ENCODE measurements at places on chromosomes 6 and 20.

DNA sequence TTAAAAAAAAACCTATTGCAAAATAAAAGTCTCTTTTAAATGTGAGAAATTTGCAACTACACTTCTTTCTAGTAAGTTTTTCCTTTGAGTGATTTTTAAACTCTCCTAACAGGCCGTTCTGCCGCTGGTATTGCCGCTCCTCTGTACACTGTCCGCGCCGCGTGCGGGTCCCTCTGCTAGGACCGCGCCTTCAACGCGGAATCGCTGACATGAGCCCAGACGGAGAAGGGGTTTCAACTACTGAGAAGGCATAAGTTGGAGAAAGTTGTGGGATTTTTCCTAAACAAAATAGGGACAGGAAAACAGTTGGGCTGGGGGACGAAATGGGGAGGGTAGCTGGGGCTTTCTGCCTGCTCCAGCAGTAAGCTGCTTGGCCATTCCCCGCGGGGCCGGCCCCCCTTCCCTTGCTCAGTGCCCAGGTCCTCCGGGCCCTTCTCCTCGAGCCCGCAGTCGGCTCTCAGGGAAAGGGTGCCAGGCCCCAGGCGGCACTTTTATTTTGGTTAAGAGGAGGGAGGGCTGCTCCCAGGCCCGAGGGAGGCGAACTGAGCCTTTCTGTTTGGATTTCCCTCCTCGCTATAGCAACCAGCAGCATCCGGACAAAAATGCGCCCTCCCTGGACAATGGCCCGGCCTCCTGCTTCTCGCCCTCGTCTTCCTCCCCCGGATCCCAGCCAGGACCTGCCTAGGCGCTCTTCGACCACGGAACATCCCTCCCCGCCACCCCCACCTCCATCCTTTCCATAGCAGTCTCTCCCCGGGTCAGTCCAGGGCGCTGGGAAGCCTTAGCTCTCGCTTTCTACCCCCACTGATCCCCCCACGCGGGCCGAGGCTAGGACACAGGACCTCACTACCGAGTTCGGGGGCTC is 6.8 kb upstream of the POU3F2 start:
- no peak for DNase-seq

GRCh38 chr20:55354720-55355119 is 650.6 kb downstream of the CBLN4 start:
- no peak for DNase-seq

DNA sequence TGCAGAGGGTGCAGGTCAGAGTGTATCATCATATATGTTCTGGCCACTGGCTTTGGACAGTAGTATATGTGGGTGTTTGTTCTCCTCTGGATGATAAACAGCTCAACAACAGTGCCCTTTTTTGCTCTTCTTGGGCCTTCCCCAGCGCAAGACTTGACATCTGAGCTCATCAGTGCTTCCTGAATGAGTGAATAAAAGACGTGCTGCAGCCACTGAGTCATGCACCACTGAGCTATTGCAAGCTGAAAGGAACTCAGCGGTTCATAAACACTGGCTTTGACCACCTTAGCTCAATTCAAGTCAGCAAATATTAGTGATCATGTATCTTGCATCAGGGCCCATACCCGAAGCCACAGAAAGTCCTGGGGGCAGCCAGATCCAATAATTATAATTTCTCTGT is 105.3 kb upstream of the KCNG1 start:
- peak; percentile 86 for DNase-seq

GRCh38 chr6:68634726-68635411 is at the start of gene ADGRB3:
Gene ADGRB3 (plus strand): TSS chr6:68635282. CDS start chr6:68638676, 3,394 bp downstream.
- peak; percentile 66 for DNase-seq

- peak; percentile 78 for DNase-seq
These were observed 162.7 kb downstream of the RALGAPA2 start for GRCh38 chr20:20549704-20550103.

DNA sequence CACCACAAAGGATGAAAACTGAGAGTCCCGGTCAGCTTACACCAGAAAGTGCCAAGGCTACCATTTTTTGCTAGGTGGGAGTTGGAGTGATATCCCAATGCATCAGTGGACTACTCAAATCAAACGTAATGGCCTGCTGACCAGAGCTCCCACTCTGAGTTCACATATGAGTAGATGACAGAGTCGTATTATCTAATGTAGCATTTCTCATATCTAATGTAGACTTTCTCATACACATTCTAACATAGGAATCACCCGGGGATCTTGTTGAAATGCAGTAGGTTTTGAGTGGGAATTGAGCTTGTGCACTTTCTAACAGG is 38.4 kb upstream of the FUCA2 start:
- DNase-seq, result no peak

- DNase-seq, result no peak
These were observed 232.3 kb upstream of the ECI2 start for GRCh38 chr6:4367643-4368042.

DNA sequence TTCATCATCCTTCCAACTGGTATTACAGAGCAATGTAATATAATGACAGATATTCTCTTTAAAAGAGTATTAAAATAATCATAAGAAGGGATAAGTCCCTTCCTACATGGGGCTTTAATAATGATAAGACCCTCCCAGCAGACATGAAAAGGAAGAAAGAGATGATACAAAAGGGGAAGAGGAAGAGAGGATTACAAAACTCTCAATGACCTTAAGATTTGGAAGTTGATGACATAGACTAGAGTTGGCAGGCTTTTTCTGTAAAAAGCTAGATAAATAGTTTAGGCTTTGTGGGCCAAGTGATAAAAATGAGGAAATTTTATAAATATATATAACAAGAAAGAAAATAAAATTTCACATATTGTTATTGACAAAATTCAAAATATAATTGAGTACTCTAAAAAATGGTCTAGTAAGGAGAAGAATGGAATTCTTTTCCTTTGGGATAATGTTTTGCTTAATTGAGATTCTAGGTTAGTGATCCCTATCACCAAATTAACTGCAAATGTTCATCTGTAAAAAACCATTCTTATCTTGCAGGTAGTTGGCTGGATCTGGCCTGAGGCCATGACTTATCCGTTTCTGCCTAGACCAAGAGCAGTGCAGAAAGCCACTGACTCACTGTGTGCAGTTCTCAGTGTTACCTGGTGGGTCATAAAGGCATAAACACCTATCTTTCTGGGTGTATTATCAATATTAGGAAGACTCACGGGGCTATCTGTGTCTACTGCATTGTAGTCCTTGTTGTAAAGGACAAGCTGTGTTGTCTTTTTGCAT is 11.0 kb downstream of the RIPOR2 start:
- no peak for DNase-seq

GRCh38 chr6:44594481-44594880 is 207.0 kb downstream of the CDC5L start:
- no peak for DNase-seq

GRCh38 chr6:108052706-108053105 is 21.8 kb downstream of the OSTM1 start:
- no peak for DNase-seq

DNA sequence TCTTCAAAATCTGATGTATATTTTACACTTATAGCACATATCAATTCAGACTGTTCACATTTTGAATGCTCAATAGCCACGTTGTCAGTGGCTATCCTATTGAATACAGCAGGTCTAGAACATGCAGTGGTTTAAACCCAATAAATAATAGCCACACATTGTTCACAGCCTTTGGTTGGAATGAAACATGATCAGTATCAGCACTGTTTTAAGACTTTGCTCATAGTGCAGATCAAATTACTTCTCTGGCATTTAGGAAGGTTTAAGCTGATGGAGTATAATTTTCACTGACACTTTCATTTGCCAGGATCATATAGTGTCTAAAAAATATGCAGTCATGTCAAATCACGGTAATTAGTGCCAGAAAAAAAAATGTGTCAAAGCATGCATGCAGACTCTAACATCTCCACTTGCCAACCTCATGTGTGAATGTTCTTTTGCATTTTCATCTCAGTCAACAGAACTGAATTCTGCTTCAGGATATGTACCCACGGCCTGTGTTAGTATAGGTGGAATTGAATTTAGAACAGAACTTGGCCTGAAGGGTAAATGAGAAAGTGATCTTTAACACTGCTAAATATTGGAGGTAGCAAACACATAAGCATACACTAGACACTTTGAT is 184.1 kb downstream of the SLC24A3 start:
- no peak for DNase-seq

- DNase-seq, result no peak
These were observed 1.2 kb downstream of the LMBRD1 start for GRCh38 chr6:69795469-69796072.

DNA sequence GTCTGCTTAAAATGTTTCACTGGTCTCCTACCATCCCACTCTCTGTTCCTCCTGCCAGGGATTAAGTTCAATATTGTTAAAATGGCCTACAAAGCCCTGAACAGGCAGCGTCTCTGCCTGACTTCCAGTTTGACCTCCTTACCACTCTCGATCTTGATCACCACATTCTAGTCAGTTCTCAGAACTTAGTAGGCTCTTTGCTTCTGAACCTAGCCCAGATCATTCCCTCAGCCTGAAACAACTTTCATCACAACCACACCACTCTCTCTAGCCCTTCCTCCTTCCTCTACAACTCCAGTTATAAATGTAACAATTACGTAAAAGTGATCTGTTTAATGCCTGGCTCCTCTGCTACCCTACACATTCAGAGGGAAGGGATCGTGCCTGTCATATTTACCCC is 53.3 kb downstream of the ATG5 start:
- DNase-seq, result no peak

DNA sequence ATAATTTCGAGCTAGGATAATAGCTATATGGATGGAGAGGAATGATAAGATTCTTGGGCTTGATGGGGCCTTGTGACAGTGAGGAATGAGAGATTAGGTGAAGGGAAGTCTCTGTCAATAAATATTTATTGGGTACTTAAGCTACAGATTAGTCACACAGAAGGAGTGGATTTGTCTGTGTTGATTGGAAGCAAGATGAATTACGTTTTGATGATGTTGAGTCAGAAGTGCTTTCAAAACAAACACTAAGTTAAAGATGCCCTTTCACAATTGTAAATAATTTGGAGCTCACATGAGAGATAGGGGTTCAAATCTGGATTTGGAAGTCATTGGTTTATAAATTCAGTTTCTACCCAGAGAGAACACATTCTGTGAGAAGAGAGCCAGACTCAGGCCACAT is 834.2 kb downstream of the KIF16B start:
- no peak for DNase-seq

DNA sequence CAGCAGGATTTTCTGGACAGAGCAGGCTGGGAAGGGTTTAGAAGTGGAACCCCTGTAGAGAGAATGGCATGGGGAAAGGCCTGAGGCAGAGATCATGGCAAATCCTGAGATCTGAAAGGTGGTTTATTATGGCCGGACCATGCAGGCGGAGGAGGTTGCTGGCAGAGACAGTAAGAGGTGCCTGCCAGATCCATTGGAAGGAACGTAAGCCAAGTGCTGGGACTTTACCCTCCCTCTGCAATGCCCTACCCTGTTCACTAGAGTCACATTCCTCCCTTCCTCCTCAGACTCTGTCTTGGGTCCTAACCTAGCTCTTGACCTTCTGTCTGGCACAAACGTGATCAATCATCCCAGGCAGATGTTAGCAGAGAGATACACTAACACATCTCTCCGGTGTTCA is 66.4 kb upstream of the SLC22A23 start:
- no peak for DNase-seq

GRCh38 chr6:137816133-137816579 is 50.9 kb upstream of the TNFAIP3 start:
- DNase-seq, result no peak

- DNase-seq, result no peak
These were observed 262.8 kb downstream of the ARHGAP18 start for GRCh38 chr6:129447198-129447565.

- no peak for DNase-seq
These were observed 130.4 kb downstream of the PTPRK start for GRCh38 chr6:128389820-128390534.

GRCh38 chr20:36465109-36466080 is 75.9 kb upstream of the MYL9 start:
- peak; percentile 88 for DNase-seq

DNA sequence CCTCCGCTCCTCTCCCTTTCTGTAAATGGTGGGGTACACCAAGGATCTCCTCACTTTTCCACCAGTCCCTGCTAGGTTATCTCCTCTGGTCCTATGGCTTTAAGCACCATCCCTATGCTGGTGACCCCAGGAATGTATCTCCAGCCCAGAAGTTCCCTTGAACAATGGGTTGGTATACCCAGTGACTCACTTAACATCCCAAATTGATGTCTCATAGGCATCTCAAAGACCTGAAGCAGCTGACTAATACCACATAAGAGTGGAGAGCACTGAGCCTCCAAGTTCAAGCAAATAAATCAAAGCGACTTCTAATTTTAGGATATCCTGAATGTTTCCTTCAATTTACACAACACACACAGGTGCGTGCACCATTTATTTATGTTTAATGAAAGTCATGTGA is 48.3 kb downstream of the ADGRF1 start:
- peak; percentile 96 for DNase-seq

DNA sequence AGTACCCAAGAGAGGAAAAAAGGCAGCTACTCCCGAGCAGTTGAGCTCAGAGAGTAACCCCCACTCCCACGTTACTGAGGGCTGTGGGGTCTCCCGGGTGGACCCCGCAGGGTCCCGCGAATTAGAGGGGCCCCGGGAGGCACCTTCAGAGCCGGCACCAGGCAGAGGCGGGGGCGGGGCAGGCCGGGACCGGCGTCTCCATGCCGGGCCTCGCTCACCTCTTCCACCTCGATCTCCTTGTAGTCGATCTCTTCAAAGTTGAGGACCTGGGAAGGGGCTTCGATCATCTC is 381 bp downstream of the MAP3K7 start:
- peak; percentile 11 for DNase-seq

- no peak for DNase-seq
These were observed 95.5 kb downstream of the CD2AP start for GRCh38 chr6:47573109-47573508.

DNA sequence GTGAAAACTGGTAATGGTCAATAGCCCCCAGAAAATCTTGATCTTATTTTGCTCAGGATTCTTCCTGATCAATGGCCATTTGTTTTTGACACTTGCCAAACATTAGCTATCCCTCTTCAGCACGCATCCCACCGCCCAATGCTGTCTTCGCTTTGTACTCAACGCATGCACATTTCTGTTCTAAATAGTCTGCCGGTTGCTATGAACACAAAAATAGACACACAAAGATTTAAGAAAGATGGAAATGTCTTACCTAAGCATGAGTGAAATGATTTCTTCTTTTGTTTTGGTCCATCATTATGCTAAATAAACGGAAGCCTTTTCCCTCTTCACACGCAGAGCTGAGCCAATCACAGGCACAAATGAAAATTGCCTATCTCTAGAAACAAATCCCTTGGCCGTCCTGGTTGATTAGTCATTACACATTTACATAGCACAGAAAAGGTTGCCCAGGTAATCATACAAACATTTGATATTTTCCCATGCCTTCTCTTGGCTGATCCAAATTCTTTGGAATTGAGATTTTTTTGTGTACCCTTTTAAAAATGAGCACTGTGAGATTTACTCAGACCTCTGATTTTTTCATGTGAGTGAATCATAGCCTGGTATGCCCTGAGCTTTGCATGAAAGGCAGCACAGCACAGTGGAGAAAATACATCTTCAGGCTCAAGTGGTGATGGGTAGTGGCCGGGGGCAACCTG is 70.5 kb upstream of the FAM184A start:
- peak; percentile 36 for DNase-seq
